ENCODE measurements at places on chromosomes 5 and 9.

GRCh38 chr5:116942622-116943021 lies 368.0 kb upstream of the SEMA6A start:
- DNase-seq: no peak

GRCh38 chr5:2134543-2135292 lies 252.0 kb upstream of the IRX4 start:
- DNase-seq: no peak

DNA sequence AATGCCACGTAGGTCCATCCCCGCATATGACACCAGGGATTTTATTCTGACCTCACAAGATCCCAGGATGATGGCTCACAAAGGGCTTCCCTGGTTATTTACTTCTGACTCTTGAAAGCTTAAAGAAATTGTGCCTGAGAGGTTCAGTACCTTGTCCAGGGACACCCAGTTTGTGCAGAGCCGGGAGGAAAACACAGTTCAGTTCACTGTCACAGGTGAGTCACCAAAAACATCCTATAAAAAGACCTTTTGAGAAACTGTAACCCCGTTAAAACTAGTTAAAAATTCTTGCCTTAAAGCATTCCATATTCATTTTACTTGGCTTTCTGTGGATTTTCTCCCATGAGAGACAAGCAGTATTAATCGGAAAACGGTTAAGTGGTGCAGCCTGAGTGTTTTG lies 56.6 kb downstream of the ZNF510 start:
- DNase-seq: no peak

GRCh38 chr5:132219981-132220380 lies 7.7 kb downstream of the P4HA2 start:
- DNase-seq: no peak

GRCh38 chr5:34045023-34045422 lies 2.0 kb upstream of the C1QTNF3 start:
- no peak for DNase-seq

GRCh38 chr9:107711542-107711941 lies 222.0 kb upstream of the KLF4 start:
- DNase-seq: no peak

- no peak for DNase-seq
Measured at GRCh38 chr5:10106806-10107205, 142.9 kb downstream of the ATPSCKMT start.

DNA sequence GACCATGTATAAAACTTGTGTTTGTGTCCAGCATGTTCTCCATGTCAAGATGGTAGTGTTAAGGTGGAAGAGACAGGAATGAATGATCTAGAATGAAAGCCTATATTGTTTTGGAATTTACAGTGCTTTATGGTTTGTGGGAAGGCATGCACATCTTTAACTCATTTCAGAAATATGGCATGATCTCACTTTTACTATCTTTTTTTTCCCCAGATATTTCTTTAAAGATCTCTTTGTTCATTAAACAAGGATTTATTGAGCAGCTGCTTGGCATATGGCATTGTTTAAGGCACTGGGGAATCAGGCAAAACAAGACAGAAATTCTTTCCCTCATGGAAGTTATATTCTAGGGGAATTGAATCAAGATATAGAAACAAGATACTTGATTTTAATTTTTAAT lies 51.7 kb downstream of the SLC12A2 start:
- DNase-seq: no peak

DNA sequence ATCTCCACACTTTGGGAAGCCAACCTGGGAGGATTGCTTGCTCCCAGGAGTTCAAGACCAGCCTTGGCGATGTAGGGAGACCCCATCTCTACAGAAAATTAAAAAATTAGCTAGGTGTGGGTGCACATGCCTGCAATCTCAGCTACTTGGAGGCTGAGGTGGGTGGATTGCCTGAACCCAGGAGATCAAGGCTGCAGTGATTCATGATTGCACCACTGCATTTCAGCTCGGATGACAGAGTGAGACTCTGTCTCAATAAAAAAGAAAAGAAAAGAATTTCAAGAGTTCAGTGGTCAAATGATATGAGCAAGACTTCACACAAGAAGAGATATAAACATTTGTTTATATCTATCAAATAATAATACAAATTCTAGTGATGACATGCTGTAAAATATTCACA lies 23.0 kb upstream of the MTAP start:
- no peak for DNase-seq

DNA sequence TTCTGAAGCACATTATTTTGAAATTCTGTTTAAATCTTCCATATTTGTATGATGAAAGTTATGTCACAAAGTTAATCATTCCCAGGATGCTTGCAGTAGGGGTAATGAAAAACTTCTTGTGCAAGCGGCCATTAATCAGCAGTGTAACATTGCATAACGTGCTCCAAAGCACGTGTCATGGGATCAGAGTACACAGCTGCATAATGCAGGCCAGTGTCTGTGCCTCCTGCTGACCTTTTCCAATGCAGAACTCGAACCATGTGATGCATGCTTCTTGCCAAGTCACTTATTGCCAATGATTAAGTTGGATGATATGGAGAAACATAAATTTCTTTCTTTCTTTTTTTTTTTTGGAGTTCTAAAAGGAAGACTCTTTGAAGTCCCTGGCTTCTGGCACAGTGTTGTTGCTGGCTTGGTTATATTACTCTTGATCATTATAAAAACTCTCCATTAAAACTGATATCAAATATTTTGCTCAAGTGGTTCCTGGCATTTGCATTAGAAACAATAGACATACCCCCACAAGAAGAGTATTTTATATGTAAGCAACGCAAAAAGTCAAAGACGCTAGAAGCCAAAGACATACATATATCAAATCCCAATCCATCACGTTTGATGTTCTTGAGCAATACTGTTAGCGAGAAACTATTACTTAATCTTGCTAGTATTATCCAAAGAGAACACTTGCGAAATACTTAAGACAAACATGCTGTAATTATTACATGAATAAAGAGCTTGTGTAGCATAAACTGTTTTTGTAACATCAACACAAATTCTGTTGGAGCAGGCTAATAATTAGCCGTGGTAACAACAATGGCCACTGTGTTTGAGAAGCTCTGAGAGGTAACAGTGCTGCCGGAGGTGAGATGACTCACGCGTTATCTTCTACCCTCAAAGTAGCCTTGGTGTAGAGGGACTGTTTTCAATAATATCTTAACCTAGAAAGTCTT lies 164.2 kb downstream of the AUH start:
- DNase-seq: no peak

- no peak for DNase-seq
Measured at GRCh38 chr9:71687676-71688075, 80.6 kb downstream of the CEMIP2 start.

DNA sequence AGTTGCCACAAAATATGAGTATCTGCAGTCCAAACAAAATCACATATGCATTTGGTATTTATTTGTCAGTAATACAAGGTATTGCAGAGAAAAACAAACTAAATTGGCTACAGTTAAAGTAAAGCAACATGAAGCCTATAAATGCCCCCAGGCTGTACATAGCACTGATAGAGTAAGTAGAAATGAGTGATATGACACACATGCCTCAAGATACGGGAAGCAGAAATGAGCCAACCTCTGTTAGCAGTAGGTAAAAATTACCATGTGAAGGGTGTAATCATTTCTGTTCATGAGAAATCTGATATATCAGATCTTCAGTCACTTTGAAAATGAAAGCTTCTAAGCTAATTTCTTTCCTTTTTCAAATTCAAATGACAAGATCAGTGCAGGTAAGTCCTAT lies 131.1 kb downstream of the CHSY3 start:
- no peak for DNase-seq

DNA sequence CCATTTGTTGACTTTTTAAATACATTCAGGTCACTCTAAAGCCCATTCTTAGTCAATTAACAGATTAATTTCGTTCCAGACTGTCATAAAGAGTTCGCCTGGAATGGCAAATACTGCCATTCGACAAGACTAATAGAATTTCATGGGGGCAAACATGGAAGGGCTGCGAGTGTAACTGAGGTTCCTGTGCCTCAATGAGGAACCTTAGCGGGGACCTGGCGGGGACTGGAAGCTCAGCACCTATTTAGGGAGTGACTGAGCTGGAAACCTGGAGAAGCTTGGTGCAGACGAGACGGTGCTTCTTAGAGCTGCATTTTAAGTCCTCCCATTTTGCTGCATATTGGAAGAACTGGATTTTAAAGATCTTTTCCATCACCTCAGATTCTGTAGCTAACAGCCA lies 3.4 kb downstream of the VCAN start:
- no peak for DNase-seq

DNA sequence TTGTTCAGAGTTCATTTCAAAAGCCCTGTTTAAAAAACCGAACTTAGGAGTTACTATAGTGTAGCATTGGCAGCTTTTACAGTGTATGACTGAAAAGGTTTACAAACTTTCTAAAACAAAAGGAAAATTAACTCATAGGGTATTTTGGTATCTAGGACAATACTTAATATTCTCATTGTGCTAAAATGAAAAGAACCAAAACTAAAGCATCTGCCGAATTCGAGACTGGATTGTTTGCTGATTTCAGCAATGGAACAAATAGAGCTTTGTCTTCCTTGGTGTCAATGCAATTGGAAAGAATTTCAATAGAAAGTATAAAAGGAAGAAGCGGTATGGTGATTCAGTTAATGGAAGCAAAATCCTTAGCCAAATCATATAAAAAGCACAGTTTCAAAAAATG lies 254.1 kb downstream of the SLF1 start:
- no peak for DNase-seq

DNA sequence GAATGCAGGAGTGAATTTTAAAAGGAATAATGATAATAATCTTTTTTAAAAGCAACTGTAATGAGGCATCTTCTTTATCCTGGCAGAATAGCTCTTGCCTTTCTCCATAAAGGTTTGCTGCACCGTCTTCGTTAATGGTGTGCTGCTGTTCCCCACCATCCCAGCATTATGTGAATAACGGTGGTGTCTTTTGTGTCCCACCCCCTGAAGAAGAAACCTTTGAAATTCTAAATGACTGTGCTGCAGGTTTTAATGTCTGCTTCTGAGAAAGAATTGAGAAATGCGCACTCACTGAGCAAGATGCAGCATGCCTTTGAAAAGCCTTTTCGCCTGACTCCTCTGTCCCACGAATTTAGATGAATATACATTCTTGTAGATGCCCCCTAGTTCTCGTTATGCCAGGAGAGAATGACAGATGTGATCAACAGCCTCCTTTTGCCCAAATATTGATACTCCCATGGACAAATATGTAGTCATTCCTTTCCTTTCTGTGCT lies 246.1 kb upstream of the ZNF462 start:
- DNase-seq: no peak

DNA sequence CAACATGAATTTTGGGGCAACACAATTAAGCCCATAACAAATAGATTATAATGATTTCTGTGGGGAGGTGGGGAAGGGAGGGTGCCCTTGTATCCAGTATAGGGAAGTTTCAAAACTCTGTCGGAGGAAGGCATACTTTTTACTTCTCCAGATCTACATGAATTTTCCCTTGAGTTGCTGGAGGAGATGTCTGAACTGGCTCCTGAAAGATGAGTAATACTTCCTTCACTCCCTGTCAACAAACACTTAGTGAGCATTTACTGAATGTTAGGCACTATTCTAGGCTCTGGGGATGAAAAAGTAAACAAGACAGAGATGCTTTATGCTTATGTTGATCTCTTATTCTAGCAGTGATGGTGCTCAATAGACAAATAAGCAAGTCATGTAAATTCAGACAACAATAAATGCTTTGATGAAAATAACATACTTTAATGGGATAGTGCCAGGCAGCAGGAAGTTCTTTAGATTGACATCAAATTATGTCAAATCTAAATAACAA lies 197.9 kb upstream of the ANKH start:
- DNase-seq: no peak

DNA sequence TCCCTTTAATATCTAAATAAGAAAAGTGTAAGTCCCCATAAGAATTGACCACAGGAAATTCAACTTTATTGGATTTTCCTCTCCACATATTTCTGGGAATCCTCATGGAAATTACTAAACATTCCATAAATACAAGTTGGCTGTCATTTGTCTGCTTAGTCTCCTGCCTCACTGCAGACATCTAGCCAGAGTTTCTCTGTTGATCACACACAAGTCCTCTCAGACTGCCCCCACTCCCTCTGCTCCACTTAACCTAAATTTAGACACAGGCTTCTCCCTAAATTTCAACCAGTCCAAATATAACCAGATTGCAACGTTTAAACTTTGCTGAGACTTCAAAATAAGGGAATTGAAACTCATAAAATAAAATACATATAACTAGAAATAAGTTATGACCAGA lies 982.1 kb downstream of the DTWD2 start:
- DNase-seq: no peak

DNA sequence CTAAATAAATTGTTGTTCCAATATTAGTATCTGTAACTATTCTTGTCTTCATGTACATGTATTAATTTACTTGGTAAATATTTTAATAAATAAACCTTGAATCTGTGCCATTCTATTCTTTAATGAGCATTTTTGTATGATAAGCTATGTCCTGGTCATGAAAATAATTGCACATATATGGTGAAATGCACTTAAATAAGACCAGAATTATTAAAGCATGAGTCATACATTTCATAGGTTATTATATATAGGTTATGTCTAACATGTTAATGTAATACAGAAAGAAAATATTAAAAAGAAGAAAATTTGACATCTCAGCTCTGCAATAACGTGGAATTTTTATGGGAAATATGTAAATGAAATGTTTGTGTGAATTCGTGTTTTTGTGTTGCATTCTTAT lies 1168.1 kb downstream of the TAF11L14 start:
- no peak for DNase-seq

DNA sequence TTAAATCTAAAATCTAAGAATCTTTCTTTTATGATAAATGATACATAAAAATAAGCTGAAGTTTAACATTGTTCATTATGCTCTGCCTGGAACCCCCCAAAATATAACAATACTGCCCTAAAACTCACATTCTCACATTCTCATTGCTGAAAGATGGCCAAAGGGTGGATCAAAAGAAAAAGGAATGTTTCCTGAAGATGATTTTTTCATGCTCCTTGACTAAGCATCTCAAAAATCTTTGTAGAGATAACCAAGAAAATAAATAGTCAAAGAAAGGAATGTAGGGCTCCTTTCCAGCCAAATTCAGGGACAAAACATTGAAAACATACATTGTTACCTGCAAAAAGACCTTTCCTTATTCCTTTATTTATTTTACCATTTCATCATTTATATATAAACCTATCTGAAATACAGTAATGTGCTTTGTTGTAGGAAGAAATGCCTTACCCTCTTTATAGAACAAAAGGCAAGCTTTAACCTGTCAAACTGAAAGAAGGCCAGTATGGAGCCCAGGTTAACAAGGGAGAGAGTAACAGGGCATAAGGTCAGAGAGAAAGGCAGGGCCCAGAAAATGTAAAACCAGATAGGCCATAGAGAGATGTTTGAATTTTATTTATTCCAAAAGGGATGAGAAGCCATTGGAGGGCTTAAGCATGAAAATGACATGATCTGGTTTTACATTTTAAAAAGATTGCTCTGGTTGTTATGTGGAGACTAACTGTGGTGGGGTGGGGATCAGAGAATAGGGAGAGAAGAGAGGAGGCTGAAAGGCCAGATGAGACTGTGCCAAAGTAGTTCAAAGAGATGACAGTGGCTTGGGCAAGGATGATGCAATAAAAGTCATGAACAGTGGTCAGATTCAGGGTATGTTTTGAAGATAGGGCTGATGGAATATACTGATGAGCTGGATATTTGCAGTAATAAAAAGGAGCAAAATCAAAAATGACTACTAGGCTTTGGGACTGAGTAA lies 37.3 kb upstream of the CDK5RAP2 start:
- DNase-seq: no peak

- no peak for DNase-seq
Measured at GRCh38 chr9:128475867-128476266, 20.1 kb downstream of the ODF2 start.

- no peak for DNase-seq
Measured at GRCh38 chr9:124351672-124352468, 63.4 kb downstream of the PSMB7 start.

Measured in stimulated activated CD4-positive, alpha-beta T cell treated with anti-CD3 and anti-CD28 coated beads, Interleukin-15, amount 100 ng/mL, for 24 hours (primary cell).